ENCODE measurements at places on chromosomes 5 and 9.
A peak's percentile ranks its signal among the peaks of the same experiment; 100 is the strongest.

- DNase-seq: peak; percentile 90
These were observed 81.3 kb upstream of the ERCC6L2 start for GRCh38 chr9:95793924-95794828.

- no peak for DNase-seq
These were observed 90.2 kb upstream of the SH3PXD2B start for GRCh38 chr5:172544371-172545095.

- DNase-seq: no peak
These were observed 109.2 kb downstream of the OSTF1 start for GRCh38 chr9:75197561-75197960.

DNA sequence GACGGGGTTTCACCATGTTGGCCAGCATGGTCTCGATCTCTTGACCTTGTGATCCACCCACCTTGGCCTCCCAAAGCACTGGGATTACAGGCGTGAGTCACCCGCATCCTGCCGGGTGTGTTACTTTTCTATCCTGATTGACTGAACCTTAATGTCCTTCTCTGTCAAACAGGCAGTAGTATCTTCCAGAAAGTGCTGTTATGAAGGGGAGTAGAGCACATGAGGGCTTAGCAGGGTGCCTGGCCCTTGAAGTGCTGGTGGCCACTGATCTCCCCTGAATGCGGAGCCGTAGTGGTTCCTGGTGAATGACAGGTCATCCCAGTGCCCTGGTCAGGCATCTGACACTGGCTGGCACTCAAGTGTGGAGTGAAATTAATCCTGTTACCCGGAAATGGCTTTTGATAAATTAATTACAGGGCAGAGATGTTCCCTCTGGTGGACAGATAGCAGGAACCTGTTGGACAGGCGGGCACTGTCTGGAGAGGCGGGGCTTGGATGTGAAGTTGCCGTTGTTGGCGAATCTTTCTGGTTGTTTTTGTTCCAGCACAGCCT, 28.4 kb downstream of the PRRC2B start:
- DNase-seq: no peak

GRCh38 chr5:122385808-122386207, 73.8 kb downstream of the SNCAIP start:
- no peak for DNase-seq

DNA sequence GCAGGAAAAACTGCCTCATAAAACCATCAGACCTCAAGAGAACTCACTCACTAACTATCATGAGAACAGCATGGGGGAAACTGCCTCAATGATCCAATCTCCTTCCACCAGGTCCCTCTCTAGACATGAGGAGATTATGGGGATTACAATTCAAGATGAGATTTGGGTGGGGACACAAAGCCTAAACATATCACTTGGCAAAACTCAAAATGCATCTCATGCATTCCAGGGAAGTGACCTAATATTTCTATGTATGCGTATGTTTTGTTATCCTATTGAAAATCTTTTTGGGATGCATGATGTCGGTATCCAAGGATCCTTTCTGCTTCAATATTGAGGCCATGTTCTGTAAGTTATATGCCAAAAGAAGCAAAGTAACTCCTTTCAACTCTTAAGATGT, 174.0 kb downstream of the PLK2 start:
- no peak for DNase-seq

GRCh38 chr9:23015557-23015956, 568.9 kb downstream of the DMRTA1 start:
- no peak for DNase-seq

DNA sequence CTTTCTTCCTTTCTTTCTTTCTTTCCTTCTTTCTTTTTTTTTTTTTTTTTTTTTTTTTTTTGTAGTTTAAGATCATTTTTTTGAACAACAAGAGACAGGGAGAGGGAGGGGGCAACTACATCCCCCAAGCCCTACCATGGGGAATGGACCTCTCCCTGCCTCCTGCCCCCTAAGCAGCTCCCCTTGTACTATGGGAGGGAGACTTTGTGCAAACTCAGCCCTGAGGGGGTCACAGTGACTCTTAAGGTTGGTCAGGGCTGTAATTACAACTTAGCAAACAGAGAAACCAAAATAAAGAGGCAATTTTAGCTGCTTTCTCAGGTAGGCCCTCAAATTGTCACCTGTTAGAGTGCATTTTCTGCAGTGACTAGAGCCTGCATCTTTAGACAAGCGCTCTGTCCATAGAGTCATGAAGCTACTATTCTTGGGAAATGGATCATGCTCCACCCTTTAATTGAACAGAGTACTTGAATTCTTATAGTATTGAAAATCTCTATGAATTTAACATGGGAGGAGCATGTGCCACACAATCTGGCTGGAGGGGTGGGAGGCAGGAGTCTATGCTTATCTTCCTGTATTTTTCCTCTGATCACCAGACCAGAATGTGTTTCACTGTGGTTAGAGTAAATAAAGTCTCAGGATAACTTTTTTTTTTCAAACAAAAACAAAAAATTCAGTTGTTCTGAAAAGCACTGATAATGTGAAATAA, 24.3 kb upstream of the PIK3R1 start:
- DNase-seq: no peak

DNA sequence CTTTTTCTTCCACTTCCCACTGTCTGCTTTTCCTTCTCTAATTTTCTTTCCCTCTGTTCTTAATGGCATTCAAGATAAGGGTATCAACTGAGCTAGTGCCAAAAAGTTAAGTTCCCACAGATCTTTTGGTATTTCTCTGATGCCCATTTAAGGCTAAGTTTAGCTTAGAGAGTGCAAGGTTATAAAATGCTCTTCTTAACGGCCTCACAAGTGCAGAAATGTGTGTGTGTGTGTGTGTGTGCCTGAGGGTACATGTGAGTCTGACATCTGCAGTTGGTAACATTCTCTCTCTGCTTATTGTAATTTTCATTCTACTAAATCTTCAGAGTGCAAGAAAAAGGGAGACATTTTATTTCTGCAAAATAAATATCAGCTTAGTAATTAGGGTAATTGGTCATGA, 24.2 kb downstream of the FBN2 start:
- DNase-seq: no peak

DNA sequence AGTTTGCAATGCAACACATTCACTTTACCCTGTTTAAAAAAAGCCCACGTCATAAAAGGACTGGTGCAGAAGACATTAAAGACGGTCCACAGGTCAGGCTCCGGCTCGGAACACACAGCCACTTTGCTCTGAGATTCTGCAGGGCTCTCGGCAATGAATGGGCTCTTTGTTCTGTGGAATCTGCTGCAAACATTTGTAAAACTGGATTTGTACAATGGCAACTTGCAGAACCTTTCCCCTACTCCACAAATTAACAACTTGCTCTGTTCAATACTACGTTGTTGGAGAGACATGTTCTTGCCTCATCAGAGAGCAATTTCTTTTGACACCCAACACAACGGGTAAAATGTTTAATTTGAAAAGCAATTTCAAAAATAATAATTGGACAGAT, 13.0 kb upstream of the NR5A1 start:
- DNase-seq: no peak

DNA sequence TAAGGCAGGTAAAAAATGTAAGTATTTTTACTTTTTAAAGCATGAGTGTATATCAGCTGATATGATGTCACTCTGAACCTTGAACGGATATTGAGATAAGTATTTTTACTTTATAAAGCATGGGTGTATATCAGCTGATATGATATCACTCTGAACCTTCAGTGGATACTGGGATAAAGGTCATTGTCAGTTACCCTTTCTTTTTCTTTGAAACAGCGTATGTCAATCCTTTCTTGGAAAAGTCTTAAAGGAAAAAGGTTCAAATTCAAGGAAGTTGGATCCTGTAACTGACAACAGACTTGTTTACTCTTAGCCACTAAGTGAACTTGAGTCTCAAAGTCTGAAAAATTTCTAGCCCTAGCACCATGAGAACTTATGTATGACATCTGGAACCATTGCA, 61.7 kb upstream of the IFNK start:
- DNase-seq: no peak

GRCh38 chr9:22119522-22120158, 110.5 kb upstream of the CDKN2B start:
- DNase-seq: peak; percentile 42

GRCh38 chr9:36187414-36187813, 3.3 kb upstream of the CLTA start:
- no peak for DNase-seq

DNA sequence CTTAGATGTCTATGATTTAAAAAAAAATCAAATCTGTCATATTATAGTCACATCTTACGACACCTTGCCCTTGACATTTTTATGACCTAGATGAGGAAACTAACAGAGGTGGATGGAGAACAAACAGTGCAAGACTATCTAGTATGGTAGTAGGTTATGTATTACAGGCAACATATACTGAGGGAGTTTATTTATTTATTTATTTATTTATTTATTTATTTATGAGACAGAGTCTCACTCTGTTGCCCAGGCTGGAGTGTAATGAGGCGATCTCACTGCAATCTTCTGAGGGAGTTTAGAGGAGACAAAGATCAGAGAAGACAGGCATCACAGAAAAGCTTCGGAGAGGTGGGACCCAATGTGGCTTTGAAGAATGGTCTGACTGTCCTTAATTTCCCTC, 4.5 kb upstream of the PBX3 start:
- no peak for DNase-seq

GRCh38 chr9:3161912-3162311, 318.0 kb upstream of the PUM3 start:
- no peak for DNase-seq

DNA sequence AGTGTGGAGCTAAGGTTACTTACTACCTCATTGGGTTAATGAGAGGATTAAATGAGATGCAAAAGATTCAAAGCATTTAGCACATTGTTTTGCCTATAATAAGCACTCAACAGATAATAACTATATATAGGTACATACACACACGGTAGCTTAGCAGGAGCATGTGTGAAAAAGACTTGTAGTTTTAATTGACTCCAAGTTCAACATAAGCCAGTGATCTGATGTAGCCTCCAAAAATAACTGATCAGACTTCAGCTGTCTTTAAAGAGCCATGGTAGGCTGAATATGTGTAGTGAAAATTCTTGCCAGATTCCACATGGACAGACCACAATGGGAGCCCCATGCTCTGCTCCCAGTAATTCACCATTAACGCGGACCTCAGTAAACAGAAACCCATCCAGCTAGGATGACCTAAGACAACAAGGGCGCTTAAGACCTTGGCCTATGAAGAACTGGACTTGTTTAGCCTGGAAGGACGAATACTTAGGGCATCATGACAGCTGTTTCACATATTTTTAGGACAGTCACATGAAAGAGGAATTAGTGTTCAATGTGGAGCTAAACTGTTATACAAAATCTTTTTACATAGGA, 115.1 kb upstream of the ZNF366 start:
- no peak for DNase-seq

GRCh38 chr5:174378121-174378874, 332.8 kb downstream of the NSG2 start:
- no peak for DNase-seq

- no peak for DNase-seq
These were observed 428.7 kb downstream of the GABRG2 start for GRCh38 chr5:162496100-162496808.

- no peak for DNase-seq
These were observed 82.4 kb upstream of the SAP30L start for GRCh38 chr5:154363411-154363810.

GRCh38 chr5:137938751-137939143, 49.5 kb downstream of the PKD2L2 start:
- no peak for DNase-seq

DNA sequence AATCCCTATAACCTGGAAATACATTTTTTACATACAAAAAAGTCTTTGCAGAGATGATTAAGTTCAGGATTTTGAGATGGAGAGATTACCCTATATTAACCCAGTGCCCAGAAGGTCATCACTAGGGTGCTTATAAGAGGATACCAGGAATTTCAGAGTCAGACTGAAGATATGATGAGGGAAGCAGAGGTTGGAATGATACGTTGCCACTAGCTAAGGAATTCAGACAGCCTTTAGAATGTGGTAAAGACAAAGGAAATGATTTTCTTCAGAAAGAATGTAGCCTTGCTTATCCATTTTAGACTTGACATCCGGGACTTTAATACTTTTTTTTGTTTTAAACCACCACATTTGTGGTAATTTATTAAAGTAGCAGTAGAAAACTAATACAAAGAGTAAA, 2176.8 kb upstream of the C9orf72 start:
- DNase-seq: no peak

GRCh38 chr9:85960688-85961093, 19.7 kb downstream of the NAA35 start:
- no peak for DNase-seq

- no peak for DNase-seq
These were observed 45.0 kb downstream of the TSPAN17 start for GRCh38 chr5:176692326-176692725.

GRCh38 chr9:23784962-23785361, 41.1 kb downstream of the ELAVL2 start:
- no peak for DNase-seq

- no peak for DNase-seq
These were observed 17.5 kb downstream of the CXCL14 start for GRCh38 chr5:135561266-135561665.

GRCh38 chr9:124659099-124659659, 111.9 kb downstream of the NR6A1 start:
- DNase-seq: peak; percentile 80

DNA sequence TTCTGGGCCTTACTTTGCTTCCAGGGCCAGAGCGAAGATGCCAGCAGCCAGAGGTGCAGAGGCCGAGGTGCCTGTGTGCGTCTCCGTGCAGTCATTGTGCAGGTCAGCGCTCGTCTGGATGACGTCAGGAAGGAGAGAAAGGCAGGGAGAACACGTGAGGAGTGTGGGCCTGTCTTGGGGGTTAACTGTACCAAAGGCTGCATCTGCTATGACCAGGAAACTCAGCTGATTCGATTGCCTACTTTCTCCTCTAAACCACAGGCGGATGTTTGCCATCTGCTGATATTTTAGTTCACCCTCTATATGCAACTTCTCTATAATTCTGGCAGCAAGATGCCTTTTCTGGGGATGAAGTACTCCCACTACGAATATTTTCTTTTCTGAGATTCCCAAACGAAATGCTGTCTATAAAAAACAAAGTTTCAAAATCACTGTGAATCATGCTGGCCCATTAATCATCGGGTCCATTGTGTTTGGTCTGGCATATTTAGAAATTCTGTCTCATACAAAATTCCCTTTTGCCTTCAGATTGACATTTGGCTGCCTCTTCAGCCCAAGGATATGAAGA, 24.8 kb downstream of the PCSK1 start:
- peak; percentile 55 for DNase-seq

GRCh38 chr9:99135456-99135855, 30.5 kb downstream of the TGFBR1 start:
- DNase-seq: no peak
